ENCODE measurements at places on chromosomes 7 and 10.

DNA sequence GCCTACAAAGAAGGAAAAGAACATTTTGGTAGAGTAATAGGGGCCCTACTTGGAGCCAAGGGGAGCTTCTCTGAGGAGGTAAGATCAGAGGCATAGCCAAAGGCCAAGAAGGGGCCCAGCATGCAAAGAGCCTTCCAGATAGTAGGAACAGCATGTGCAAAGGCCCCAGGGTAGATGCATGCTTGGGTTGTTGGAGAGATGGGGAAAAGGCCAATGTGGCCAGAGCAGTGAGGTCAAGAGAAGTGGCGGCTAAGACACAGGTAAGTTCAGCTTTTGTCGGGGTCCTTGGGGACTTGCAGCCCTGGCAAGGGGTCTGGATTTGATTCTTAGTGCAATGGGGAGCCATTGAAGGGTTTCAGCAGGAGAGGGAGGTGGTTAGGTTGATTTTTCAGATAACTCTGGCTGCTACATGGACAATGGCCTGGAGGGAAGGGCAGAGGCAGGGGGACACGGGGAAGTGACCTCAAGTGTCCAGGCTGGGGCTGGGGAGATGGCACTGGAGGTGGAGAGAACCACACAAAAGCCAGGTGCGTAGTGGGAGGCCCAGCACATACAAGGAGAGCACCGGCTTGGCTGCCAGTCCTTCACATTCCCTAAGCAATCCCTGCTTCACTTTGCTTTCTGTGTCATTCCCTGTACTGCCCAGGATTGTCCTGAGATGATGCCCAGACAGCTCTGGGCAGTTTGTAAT lies 16.5 kb downstream of the GRID1 start:
- DNase-seq, result no peak

DNA sequence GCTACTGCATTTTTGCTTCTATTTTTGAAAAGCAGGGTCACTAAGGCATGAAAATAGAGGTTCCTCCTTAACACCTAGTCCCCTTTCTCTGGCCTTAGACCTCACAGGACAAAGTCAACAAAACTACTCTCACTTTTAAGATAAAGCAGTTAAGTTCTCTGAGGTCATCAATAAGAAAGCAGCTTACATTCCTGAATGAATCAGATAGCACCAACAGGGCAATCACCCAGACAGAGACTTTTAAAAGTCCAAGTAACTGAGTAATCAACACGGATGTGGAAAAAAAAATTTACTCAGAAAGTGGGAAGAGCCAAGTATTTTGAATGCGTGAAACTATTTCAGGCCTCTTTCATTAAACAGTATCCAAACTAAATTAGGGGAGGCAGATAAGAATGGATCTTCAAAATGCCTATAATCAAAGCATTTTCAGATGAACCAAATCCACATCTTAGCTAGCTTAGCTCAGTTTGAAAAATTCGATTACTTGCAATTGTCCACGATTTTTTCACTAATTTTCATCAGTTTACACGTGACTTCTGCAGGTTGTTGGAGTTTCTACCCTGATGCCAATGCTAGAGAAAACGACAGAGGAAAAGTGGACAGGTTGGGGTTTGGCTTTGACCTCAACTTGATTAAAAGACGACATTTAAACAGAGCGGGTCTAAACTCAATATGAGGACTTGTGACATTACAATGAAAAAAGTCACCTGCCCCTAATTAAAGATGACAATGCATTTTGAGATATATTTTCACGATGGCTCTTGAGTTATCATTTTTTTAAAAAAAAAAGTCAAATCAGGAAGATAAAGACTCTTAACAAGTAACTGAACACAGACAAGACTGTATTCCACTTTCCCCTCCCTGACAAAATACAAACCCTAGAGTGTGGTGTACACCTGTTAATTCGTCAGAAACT lies 1.6 kb downstream of the BEND7 start:
- peak; percentile 86 for DNase-seq

DNA sequence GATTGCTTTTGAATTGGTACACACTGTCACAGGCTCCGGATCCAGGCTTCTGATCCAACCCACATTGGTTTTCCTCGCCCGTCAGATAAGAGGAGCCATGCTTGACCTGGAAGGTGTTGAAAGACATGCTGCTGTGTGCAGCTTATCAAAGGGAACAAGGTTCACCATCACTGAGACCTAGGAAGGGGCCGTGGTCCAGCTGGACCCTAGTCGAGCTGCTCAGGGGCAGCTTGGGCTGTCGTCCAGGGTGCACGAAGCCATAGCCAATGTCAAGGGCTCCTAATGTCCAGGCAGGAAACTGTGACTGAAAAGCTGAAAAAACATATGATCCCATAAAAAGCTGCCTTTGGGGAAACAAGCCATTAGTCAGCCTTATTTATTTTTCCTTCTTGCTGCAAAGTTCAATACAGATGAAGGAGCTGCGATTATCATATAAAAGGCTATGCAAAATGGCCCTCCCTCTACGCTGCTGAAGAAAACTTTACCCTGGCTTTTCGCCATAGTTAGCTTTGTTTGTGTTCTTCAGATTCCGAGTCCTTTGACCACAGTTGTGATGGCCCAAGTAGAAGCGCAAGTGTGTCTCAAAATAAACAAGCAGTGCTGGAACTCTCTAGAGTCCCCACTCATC lies 118.0 kb downstream of the CREB5 start:
- no peak for DNase-seq

DNA sequence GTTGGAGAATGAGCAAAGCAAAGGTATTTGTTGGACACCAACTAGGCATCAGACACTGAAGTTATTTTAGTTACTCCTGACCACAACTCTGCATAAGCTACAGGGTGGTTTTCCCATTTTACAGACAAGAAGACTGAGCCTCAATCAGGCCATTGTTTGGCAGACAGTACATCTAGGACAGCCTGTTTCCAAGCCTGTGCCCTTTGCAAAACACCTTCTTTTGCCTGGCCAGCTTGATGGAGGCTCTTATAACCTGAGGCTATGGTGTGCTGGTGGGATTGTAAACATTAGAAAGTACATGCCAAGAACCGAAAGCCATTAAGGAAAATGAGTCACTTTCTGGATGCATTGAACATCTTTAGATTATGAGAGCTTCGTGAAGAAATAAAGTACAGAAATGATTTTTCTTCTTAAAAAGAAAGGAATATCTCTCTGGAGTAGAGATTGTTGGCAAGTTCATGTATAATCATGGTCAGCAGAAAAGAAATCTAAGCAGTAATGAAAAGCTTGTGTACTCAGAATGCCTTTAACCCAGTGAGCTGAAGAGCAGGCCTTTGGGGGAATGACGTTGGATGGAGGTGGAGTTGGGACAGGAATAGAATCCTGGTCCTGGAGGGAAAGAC lies 140.6 kb downstream of the KIAA1217 start:
- peak; percentile 59 for DNase-seq

DNA sequence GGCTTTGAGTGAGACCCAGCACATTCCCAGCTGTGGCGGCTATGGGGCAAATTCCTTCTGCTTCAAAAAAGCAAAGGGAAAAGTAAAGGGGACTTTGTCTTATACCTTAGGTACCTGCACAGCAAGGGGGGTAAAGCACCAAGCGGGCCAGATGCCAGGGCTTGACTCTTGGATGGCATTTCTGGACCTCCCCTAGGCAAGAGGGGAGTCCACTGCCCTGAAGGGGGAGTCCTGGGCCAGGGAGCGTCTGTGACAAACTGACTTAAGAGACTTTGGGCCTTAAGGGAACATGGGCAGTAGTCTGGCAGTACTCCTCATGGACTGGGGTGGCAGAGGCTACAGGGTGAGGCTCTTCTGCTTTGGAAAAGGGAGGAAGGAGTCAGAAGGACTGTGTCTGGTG lies 16.1 kb upstream of the FOXI2 start:
- no peak for DNase-seq

GRCh38 chr10:69549959-69550358 lies 23.3 kb downstream of the NEUROG3 start:
- peak; percentile 18 for DNase-seq

- no peak for DNase-seq
These were observed 70.4 kb downstream of the FAM185A start for GRCh38 chr7:102819151-102819550.

- DNase-seq, result no peak
These were observed 22.2 kb upstream of the RASSF4 start for GRCh38 chr10:44937196-44938005.

DNA sequence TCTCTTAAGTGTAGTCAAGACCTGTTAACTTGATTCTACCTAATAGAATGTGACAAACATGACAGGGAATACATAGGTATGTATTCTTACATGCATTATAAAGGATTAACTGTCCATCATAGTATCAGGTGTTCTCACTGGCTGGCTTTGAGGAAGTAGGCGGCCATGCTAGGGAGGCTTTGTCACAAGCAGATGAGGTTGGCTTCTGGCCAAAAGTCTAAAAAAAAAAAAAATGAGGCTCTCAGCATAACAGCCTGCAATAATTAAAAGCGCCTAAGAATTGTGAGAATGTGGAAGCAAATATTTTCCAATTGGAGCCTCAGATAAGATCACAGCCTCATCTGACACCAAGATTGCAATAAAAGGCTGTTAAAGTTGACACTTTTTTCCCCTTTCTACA lies 1256.8 kb upstream of the SORCS1 start:
- no peak for DNase-seq

DNA sequence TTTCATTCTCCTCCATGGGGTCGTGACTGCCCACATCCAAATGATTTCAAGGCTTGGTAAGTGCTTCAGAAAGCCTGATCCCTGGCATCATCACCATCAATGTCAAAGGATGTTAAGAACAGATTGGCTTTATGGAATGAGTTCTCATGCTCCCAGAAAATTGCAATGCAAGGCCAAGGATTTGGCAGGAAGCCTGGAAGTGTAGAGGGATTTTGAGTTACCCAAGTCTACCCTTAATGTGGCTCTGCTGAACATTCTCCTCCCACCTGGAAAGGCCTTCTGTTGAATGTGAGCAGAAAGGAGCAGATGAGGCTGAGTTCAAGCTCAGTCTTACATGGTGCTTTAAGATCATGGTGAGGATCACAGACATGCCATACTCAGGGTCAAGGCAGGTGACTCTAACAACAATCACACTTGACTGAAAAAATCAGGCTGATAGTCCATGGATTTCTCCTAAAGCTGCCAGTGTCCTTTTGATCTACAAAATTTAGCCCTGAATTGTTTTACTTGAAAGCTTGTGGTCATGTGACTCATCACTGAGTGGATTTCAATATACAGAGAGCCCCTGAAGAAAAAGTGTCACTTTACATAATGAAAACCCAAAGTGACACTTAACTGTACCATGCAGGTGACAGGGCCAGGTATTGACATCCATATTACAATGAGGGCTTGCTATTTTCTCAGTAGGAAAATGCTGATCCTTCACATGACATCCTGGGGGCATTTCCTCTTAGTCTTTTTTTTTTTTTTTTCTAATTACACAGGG lies 111.1 kb upstream of the PDLIM1 start:
- DNase-seq, result no peak

GRCh38 chr10:87659571-87660483 lies at the start of gene PAPSS2:
PAPSS2 (plus strand) TSS chr10:87659878; CDS start chr10:87659982, 104 bp downstream.
- peak; percentile 83 for DNase-seq

GRCh38 chr7:81638198-81638597 lies 131.6 kb downstream of the HGF start:
- DNase-seq, result peak; percentile 95

- no peak for DNase-seq
These were observed 56.9 kb downstream of the ATAD1 start for GRCh38 chr10:87761153-87761552.

DNA sequence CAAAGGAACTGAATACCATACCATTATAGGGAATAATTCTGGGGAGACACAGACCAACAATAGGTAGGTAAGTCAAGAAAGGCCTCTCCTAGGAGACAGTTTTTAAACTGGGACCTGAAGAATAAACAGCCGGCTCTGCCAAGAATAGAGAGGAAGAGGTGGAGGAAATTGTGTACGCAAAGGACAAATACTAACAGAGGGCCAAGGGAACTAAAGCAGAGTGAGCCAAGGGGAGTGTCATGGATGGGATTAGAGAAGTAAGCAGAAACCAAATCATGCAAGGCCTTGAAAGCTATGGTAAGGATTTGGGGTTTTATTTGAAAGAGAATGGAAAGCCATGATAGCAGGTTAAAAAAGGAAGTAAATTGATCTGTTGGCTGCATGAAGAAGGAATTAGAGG lies 18.1 kb upstream of the ITGB8 start:
- no peak for DNase-seq

- DNase-seq, result no peak
These were observed 65.3 kb upstream of the AQP1 start for GRCh38 chr7:30846378-30846777.

DNA sequence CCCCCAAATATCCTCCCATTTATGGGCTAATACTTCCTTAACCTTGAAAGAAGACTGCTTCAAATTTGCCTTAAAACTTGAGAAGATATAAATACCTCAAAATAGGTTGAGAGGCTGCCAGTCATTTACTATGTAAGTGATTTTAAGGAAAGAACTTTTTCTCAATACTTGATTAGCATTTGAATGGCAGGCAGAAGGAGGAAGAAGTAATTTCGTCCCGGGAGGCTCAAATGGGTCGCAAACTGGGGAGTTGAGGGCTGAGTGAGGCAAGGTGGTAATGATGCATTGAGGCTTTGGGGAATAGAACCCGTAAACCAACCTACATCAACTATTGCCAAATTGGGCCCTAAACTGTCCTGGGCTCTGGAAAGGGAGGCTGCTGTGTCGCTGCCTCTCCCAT lies 11.1 kb downstream of the CAMK1D start:
- DNase-seq, result no peak

GRCh38 chr10:110522365-110522988 lies 24.8 kb downstream of the DUSP5 start:
- DNase-seq, result peak; percentile 54

- peak; percentile 8 for DNase-seq
These were observed 500.8 kb downstream of the PLXNA4 start for GRCh38 chr7:132075515-132075914.

- no peak for DNase-seq
These were observed 56.8 kb downstream of the TCF7L2 start for GRCh38 chr10:113006656-113007342.

DNA sequence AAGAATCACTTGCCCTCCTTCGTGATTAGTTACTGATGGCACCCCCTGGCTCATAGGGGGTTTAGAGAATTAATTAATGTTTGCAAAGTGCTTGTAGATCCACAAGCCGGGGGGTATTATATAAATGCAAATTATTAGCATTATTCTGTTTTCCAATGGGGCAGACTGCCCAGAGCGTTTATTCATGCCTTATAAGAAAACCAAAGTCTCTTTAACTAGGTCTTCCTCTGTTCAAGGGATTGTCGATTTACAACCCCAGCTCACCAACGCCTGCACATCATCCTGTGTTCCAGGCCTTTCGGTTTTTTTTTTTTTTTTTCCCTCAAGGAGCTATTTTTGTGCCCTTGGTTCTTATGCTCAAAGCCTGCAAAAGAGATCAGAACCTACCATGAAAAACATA lies 630.7 kb downstream of the PARD3 start:
- DNase-seq, result no peak

DNA sequence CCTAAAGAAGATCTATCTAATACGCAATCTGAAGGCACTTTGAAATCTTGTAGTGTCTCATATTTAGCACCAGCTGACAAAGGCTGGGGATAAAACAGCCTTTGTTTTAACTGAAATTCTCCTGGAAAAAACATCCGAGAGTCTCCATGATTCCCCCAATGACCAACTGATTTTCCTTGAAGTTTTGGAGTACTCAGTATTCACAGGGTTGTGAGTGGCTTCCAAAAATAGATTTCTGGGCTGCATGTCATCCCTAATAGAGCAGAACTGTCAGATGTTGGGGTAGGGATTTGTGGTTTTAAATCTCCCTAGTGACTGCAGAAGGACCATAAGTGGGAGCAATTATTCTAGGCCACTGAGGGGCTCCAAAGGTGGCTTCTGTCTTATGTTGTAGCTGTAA lies 206.4 kb downstream of the TAX1BP1 start:
- no peak for DNase-seq

- no peak for DNase-seq
These were observed 84.8 kb upstream of the GRM3 start for GRCh38 chr7:86558680-86559501.
